Activated T-cell treated with anti-CD3 and anti-CD28 coated beads for 4 hours (primary cell): ENCODE measurements at places on chromosomes 2 and 18.

DNA sequence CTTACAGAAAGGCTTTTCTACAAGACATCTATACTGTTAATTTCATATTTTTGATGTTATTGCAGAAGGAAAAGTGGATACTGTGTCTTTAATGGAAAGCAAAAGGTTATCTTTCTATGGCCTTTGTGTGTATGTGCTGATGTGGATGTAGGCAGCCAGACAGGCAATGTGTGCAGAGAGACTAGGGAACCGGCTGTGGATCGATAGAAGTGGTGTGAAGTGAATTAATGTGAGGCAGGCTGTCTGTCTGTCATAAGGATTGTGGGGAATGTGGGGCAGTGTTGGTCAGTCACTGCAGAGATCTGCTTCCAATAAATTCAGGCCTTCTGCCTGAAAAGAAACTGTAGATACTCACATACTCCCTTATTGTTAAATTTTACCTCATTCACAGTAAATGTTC is 156.7 kb downstream of the WDR7 start:
- DNase-seq, result no peak

DNA sequence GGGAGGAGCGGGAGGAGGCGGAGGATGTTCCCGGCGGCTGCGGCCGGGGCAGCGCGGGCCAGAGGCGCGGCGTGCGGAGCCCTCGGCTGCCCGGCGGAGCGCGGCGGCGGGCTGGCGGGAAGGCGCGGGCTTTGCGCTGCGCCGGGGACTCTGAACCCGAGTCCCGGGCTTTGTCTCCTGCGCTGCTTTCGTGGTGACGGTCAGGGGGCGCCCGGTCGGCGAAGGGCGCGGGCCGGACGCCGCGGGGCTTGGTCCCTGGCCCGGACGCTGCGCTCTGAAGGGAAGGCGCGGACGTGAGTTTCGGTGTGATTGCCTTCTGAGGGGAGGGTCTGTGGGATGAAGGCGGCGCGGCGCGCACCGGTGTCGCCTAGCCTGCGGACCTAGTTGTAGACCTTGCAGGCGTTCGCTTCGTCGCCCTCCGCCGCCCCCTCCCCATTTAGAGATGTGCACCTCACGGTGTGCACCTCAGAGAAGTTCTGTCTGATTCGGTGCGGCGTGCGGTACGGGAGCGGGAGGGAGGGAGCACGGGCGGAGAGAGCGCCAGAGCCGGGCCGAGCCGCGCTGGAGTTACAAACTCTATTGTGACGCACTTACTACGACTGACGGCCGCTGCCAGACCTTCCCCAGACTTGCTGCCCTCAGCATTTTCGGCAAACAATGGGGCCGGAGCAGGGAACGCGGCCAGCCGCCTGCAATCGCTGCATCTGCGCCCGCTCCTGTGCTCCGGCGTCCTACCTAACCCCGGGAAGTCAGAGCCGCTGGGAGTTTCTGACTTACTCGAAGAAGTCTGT is 2.1 kb downstream of the BCL2L11 start:
- DNase-seq, result no peak

GRCh38 chr2:226631671-226632070 is 167.9 kb downstream of the IRS1 start:
- DNase-seq, result no peak

DNA sequence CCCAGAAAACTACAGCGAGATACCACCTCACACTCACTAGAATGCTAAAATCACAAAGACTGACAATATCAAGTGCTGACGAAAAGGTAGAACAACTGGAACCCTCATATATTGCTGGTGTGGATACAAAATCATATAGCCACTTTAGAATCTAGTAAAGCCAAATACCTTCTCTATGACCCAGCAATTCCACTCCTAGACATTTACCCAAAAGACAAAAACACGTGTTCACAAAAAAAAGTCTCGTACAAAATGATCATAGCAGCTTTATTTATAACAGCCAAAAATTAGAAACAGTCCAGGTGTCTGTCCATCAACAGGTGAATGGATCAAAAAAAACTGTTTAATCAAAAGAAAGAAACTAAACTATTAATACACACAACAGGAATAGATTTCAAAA is 126.6 kb downstream of the ZFP36L2 start:
- no peak for DNase-seq

GRCh38 chr2:105415007-105415406 is 16.2 kb upstream of the FHL2 start:
- no peak for DNase-seq

- DNase-seq, result no peak
These were observed 335 bp upstream of the NCKAP5 start for GRCh38 chr2:133568598-133568997.

GRCh38 chr18:76530846-76531245 is 35.8 kb upstream of the ZNF516 start:
- no peak for DNase-seq

DNA sequence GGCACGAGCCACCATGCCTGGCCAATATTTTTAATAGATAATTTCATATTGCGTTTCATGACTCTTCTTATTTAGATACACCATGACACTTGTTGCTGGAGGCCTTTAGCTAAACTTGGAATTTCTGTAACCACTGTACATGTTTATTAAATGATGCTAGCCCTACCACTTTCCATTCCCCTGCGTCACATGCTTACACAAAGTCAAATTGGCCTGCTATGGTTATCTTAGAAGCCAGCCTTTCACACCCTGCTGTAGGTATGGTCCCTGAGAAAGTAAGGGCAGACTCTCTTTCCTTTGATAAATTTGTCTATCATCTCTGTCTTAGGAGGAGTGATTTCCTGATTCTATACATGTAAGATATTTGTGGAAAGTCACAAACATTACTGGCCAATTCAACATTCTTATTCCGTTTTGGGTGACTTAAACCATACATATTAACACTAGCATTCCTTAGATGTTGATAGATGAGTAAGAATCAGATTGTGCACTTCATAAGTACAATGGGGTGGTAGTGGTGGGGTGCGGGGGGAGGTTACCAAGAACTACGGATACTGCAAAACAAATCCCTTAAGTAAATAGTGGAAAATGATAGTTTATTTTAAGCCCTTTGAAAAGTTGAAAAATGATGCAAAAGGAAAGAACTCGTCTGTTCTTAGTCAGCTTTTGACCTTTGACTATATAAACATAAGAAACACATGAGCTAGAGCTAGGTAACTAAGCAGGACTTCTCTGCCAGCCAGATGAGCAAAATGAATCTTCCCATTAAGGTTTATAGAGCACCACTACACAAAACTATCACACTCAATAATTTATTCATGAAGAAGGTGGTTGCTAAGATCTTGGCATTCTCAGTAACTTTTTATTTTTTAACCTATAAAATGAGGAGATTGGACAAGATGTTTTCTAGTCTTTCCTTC is 7.9 kb upstream of the NDUFV2 start:
- DNase-seq, result no peak

GRCh38 chr2:31511376-31511775 is 69.4 kb downstream of the SRD5A2 start:
- DNase-seq, result no peak

DNA sequence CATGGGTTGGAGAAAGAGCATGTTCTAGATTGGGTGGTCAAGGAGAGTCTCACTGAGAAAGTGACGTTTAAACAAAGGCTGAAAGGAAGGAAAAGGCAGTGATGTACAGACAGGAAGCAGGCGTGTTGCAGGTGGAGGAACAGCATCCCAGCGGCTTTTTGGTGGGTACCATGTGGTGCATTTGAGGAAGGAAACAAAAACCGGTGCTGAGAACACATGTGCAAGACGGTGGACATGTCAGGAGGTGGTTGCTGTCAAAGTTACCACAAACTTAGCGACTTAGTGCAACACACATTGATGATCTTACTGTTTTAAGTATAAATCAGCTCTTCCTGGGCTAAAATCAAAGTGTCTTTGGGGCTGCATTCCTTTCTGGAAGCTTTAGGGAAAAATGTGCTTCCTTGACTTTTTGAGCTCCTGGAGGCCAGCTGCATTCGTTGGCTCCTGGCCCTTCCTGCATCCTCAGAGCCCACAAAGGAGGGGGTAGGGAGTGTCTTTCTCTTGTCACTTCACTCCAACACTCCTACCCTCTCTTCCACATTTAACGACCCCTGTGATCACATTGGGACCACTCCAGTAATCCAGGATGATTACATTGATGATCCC is 380.6 kb downstream of the FBXO15 start:
- DNase-seq, result no peak

DNA sequence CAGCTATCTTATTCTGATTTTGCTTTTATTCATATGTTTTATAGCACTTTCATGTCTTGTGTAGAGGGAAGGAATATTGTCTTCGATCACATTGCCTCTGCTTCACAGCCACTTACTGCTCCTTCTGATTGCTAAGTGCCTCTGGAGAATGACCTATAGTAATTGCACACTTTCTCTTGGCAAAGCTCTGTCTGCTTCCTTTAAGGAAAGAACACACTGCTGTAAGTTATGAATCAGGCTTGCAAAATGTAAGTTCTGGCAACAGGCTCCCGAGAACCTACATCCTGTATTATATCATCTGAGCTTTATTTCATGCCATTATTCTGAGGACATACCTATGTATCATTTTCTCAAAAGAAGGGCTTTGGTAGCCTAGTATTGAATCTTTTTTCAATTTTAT is 170.7 kb downstream of the ZNF804A start:
- no peak for DNase-seq

DNA sequence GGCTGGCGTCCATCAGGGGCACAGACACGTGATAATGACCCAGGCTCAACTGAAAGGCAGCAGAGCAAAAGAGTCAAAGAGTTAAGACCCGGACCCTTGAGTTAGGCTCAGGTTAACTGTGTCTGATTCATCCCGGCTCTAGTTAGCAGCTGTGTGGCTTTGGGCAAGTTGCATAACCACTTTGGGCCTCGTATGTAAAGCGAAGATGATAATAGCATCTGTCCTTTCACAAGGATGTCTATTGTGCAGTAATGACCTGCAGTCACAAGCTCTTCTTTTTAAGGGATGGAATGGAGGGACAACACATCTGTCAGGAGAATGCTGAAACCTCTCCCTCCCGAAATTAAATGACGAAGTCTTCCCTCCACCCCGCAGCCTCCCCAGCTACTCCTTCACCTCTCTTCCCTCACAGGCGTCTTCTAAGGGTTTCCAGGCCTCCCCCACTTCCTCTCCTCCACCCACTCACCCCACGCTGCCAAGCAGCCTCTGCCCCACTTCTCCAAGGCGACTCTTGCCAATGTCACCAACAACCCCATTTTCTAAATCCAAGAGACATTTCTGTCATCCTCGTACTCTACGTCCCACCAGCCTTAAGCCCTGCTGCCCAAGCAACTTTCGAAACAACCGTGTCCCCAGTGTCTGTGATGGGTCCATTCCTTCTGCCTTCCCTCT is 135.1 kb upstream of the ID2 start:
- no peak for DNase-seq

DNA sequence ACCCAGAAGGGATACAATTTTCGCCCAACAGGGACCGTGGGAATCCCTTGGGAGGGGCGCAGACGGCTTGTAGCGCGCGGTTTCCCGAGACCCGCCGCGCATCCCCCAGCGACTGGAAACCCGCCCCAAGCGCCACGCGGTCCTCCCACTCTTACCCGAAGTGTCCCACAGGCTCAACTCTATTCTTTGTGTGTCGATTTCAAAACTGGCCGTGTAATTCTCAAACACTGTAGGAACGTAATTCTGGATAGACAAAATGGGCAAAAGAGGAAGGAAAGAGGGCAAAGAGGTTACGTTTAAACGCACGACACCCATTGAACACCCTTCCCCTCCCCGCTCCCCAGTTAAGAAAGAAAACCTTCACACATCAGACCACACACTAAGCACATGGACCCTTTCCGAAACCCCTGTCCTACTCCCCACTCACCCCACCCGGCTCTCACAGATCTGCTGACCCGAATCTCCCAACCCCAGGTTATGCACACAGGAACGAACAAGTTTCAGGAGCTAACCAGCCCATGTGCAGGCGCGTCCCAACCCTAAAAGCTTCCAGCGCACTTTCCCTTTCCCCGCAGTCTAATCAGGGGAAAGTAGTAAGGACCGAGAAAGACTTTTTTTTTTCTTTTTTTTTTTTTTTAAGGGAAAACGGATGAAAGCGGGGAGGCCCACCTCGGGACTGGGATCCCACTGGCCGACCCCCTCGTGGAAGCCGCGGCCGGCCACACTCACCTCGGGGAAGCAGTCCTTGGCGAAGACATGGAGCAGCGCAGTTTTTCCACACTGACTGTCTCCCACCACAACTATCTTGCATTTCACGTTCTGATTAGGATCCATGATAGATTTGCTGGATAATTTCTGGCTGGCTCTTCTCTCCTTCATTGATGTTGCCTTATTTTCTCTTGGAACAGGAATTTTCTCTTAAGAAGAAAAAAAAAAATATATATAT is 655 bp downstream of the RND3 start:
- DNase-seq, result no peak

DNA sequence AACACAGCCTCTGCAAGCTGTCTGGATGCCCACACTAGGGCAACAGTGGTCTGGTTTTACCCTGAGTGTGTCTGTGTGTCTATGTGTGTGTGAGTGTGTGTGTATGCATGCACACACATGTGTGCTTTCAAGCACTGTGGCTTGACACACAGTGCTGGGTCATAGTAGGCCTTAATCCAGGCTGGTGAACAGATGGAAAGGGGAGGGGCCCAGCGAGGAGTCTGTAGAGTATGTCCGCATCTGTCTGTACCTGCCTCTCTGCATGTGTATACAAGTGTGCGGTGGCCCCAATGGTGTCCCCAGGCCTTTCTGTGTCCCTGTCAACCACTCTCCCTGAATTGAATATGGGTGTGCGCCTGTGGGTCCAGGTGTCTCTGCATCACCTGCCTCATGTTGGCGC is 9.3 kb upstream of the KCNIP3 start:
- DNase-seq, result no peak

DNA sequence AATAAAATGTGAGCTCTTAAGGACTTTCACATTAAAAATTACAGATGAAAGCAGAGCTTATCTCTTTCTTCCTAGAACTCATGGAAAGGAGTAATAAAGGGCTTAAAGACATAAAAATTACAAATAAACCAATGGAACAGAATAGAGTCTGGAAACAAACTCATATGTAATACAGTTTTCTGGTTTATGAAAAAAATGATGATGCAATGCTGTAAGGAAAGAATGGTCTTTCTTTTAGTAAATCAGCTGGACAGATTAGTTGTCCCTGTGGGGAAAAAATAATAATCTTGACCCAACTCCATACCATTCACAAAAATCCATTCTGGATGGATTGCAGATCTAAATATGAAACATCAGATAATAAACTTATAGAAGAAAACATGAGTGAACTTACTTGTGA is 54.2 kb downstream of the TMEM185B start:
- no peak for DNase-seq

GRCh38 chr2:237896956-237897355 is 37.5 kb downstream of the RAMP1 start:
- no peak for DNase-seq

GRCh38 chr2:232354069-232354468 is 24.5 kb upstream of the ALPP start:
- DNase-seq, result no peak

DNA sequence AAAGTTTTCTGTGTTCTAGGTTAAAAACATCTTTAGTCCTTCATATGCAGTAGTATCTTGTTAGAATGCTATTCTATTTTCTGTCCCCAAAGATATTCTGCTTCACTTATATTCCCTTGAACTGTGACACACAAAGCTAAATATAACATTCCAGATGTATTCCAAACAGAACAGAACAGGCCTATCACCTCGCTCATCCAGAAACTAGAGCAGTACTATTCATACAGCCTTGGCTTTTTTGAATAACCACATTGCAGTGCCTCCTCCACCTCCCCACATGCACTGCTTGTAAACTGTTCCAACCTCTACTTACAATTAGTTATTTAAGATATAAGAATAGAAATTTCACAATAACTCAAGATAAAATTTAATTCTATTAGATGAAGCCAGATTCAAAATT is 196.8 kb downstream of the EXOC6B start:
- no peak for DNase-seq
